ENCODE measurements at places on chromosomes 1 and 21.

DNA sequence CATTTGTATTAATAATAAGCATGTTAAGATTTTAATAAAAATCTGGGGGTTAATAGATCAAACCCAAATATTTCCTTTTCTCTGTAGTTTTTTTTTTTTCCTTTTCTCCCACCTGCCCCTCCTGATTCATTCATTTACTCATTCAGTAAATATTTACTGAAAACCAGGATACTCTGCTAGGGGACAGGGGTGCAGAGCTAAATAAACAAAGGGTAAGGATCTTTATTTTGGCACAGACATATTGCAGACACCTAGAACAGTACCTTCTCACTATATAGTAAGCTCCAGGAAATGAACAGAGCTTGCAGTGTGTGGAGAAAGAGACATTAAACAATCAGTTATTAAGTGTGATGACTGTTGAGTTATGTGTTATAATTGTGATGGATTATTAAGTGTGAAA, 60.9 kb downstream of the AK5 start:
- no peak for DNase-seq

DNA sequence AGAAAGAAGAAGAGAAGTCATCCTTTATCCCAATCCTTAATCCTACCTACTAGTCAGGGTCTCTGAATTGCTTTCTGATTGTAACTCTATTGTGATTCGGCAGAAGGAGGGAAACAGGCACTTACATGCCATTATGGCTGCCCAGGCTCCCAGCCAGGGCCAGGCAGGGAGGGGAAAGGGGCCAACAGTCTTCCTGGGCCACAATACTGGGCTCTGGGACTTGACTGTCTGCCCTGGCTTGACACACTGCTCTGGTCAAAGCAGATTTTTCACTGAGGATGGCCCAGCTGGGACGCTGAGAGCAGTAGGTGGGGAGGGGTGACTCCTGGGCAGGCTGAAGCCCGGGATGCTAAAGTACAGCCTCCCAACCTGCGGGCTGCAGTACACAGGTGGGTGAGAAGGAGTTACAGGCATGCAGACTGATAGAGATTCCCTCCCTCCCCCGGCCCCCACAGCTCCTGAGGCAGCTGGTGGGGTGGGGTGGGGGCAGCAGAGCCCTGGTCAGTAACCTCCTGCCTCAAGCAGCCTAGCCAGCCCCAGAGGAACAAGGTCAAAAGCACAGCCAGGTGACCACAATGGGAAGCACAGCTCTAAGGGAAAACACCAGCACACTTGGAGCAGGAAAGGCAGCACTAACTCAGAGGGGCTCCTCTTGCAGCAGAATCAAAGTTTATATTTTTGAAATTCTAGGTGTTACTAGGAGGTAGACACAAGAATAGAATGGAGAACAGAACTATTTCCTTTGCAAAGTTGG, 25.3 kb downstream of the KCND3 start:
- DNase-seq, result no peak

GRCh38 chr1:36831186-36831810, 203.0 kb downstream of the GRIK3 start:
- no peak for DNase-seq

- DNase-seq, result peak; percentile 89
Observed at GRCh38 chr21:43775795-43776430, at the start of gene CSTB. Gene CSTB, minus strand, starts transcription at chr21:43776308. Its CDS starts 39 bp downstream, at chr21:43776269.

DNA sequence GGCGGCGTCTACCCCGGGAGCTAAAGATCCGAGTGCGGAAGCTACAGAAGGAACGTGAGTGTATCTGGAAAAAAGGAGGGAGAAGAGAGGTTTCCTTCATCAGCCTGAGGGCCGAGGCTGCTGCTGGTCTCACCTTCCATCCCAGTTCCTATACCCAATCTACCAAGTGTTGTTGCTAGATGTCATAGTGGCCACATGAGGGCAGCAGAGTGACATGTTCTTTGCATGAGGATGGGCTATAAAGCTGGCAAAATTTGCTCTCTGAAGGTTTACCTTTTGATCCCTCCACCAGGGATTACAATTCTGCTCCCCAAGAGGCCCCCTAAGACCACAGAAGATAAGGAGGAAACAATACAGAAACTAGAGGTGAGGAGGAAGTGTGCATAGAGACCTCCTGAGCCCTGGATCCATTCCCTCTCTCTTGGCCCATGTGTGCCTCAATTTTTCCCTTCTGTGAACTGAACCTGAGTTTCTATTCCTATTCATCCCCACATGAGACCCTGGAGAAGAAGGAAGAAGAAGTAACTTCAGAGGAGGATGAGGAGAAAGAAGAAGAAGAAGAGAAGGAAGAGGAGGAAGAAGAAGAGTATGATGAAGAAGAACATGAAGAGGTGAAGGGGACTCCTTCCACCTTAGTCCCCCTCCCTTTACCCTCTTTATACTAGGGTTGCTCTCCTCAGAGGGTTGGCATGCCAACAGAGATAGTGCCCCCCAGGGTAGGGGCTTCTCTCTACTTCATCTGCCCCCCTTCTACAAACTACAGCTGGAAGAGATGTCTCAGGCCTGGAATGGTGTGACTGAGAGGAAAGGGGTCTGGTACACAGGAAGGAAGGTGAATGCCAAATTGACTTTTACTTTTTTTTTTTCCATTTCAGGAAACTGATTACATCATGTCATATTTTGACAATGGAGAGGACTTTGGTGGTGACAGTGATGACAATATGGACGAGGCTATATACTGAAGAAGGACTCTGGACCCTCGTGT, 13.3 kb downstream of the POLR3GL start:
- DNase-seq, result peak; percentile 87

- peak; percentile 52 for DNase-seq
Observed at GRCh38 chr21:25862596-25862995, 127.8 kb downstream of the GABPA start.

DNA sequence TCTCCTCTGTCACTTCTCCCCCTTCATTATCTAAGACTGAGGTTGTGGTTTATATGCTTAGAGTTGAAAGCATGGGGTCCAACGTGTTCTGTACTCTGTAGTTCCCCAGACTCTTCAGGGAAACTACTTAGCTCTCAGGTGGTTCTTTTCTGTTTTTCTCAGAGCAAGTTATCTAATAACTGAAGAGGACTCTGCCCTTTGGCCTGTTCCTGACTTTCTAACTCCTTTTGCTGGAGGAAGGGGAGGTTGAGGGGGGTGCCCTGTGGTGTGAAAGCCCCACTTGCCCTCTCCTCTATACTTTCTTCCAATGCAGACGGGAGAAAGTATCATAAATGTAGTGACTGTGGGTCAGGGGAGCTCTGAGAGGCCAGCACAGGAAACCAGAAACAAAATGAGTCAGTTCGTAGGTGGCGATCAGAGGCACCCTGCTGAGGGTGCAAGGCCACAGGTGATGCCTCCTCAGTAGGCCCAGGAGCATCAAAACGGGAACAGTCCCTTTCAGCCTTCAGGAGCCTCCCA, 5.0 kb downstream of the SLC25A44 start:
- DNase-seq, result peak; percentile 62

DNA sequence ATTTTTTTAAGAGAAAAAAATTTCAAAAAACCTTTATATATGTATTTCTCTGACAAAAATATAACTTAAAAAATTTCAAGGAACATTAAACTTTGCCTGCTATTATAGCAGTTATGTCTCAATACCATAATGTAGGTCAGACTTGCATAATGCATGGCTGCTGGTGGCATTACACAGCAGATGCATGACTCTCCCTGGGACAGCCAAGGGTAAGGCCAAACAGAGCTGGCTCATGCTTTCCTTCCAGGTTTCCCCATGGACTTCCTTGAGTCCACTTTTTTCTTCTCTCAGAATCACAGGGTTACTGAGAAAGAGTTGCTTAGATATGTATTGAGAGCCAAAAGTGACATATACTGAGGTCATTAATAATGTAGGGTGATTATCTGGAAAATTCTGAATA, 43.7 kb downstream of the RHOU start:
- DNase-seq, result no peak

GRCh38 chr1:11794446-11795237, 11.1 kb downstream of the MTHFR start:
- DNase-seq, result no peak

DNA sequence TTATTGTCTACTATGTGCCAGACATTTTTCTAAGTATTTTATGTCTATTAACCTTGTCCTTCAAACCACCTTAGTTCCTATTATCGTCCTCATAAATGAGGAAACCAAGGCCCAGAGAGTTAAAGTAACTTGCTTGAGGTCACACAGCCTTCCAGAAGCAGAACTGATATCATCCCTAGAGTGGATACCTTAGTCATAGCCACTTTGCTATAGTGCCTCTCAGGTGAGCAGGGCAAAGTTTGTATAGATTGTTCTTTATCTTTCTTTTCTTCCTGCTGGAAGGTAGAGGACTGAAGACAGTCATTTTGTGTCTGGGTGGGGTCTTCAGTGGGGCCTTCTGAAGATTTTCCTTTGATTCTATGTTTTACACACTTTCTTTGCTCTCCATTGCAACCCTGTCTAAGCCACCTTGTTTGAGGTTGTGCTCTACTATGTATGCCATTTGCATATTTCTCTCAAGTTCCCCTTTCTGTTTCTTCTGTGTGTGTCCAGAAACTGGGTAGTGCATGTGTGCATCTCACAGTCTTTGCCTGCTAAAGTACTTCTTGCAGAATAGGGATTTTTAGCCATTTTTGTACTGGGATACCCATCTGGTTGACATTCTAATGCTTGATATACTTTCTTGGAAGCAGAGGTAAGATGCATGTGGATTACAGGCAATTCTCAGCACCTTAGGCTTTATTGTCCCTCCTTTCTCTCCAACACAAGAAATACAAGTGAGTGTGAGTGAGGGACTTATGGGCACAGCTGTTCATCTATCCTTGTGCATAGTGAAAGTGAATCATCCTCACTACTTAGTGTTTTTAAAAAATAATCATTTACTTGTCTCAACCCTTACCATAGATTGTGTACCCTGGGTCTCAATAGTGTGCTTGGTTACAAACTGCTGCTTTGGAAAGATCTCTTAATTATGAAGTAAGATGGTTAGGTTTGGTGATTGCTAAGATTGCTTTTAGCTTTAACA, 207.6 kb upstream of the HMCN1 start:
- no peak for DNase-seq

- no peak for DNase-seq
Observed at GRCh38 chr1:23807453-23807852, 6.9 kb upstream of the GALE start.

DNA sequence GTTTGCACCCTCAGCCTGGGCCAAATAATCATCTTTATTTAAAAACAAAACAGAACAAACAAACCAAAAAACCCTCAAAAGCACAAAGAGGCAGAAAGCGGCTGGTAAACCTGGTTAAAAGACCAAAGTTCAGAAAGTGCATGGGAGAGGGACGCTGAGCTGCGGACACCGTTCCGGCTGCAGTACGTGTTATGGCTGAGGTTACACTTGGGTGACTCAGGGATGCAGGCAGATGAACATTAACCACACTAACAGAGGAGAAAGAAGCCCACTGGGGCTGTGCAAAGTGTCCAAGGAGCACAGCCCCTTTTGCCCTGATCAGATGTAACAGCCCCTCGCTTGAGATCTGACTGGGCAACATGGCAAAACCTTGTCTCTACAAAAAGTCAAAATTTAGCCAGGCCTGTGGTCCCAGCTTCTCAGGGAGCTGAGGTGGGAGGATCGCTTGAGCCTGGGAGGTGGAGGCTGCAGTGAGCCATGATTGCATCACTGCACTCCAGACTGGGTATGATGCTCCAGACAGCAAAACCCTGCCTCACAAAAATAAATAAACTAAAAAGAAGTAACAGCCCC, 28.3 kb downstream of the GPR157 start:
- DNase-seq, result no peak

DNA sequence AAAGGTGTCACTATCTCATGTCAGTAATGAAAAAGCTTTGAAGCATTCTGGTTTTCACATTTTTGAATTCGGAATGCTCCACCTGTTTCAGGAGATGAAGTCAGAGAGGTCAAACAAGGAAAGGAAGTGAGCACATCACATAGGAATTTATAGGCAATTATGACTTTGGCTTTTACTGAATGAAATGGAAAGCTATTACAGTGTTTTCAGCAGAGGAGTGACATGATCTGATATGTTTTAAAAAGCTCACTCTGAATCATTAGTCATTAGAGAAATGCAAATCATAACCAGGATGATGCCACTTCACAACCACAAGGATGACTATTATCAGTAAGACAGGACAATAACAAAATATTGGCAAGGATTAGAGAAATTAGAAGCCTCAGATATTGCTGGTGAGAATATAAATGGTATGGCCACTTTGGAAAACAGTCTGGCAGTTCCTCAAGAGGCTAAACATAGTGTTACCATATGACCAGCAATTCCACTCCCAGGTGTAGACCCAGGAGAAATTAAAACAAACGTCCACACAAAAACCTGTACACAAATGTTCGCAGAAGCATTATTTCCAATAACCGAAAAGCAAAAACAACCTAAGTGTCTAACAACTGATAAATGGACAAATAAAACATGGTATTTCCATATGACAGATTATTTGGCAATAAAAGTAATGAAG, 7.5 kb downstream of the TAF1A start:
- DNase-seq, result peak; percentile 14

- no peak for DNase-seq
Observed at GRCh38 chr1:179101566-179101965, 19.7 kb downstream of the TOR3A start.

DNA sequence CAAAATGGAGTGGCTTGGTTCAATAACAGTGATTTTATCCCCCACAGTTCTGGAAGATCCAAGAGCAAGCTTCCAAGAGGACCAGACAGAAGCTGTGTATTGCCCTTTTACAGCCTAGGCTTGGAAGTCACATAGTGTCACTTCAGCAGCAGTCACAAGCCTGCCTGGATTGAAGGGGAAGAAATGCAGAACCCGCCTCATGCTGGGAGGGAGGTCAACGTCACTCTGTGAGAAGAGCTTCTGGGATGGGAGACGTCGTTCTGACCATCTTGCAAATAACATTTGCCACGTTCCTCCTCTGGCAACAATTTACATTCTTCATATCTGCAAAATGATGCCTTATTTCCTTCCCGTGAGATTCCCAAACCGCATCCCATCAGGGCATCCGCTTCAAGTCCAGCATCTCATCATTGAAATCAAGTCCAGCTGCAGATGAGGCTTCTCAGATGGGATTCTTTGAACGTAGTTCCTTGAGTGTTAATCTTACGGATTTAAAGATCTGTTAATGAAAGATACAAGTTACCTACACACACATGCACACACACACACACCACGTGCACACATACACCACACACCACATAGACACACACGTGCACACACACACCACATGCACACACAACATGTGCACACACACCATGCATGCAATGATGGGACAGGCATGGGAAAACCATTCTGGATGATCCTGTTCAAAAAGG, 23.9 kb upstream of the KIF1B start:
- DNase-seq, result no peak

- no peak for DNase-seq
Observed at GRCh38 chr1:40096646-40096976, 441 bp downstream of the PPT1 start.

GRCh38 chr1:27356619-27357280, 10.0 kb downstream of the MAP3K6 start:
- DNase-seq, result peak; percentile 56

Data from activated CD4-positive, alpha-beta T cell treated with anti-CD3 and anti-CD28 coated beads, Interleukin-2, Interleukin-6, amounts not matched to agents 100 ng/mL and 50 ng/mL, durations not matched to agents 16 hours and 8 hours (primary cell).